ENCODE measurements at places on chromosomes 7 and 10. TPM values are rescaled to one million over a fixed set of nuclear protein-coding genes. Genes with fewer than 3 reads are reported as not detected.

The GALNT17 gene
- total RNA-seq: 65.6 TPM

The FEZF1 gene
- total RNA-seq: 2.3 TPM

The PDGFA gene
- 32.2 TPM for total RNA-seq

The COL28A1 gene
- total RNA-seq: 0.31 TPM

The TMEM196 gene
- total RNA-seq: not detected

The PLAU gene
- 13.3 TPM for total RNA-seq

The CHN2 gene
- 7.5 TPM for total RNA-seq

GRCh38 chr10:96448021-96448457 lies 65.7 kb downstream of the TLL2 start:
- no peak overlapping the region for H3K4me3 ChIP-seq
- H3K27me3 ChIP-seq: no peaks in the 10 kb centered on the region
- peaks cover 43% of the 10 kb centered on the region for H3K4me1 ChIP-seq
- H3K27ac ChIP-seq: no peak overlapping the region
- no peaks in the 10 kb centered on the region for H3K36me3 ChIP-seq
- DNase-seq: no peak

- H3K36me3 ChIP-seq: no peaks in the 10 kb centered on the region
- no peaks in the 10 kb centered on the region for H3K27me3 ChIP-seq
- no peak overlapping the region for H3K27ac ChIP-seq
- H3K4me1 ChIP-seq: no peaks in the 10 kb centered on the region
- DNase-seq: no peak
Observed at GRCh38 chr10:58813573-58813972, 300.9 kb downstream of the BICC1 start.

- H3K27ac ChIP-seq: no peak overlapping the region
- no peak overlapping the region for H3K4me3 ChIP-seq
- no peaks in the 10 kb centered on the region for H3K4me1 ChIP-seq
Observed at GRCh38 chr10:131571865-131572264, 260.3 kb upstream of the TCERG1L start.

DNA sequence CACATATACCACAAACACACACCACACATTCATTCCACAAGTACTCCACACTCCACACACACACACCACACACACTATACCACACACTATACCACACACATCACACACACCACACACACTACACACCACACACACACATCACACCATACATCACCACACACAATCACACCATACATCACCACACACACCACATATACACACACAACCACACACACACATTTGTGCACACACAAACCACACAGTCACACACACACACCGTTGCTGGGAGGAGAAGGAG lies 112.8 kb downstream of the PTPN20 start:
- H3K4me3 ChIP-seq: no peak overlapping the region
- no peaks in the 10 kb centered on the region for H3K4me1 ChIP-seq
- H3K27me3 ChIP-seq: no peaks in the 10 kb centered on the region
- DNase-seq: no peak

GRCh38 chr7:135409845-135410542 lies 99.9 kb downstream of the CNOT4 start:
- H3K27me3 ChIP-seq: no peaks in the 10 kb centered on the region
- H3K4me1 ChIP-seq: no peaks in the 10 kb centered on the region
- H3K27ac ChIP-seq: no peak overlapping the region
- no peak overlapping the region for H3K4me3 ChIP-seq

DNA sequence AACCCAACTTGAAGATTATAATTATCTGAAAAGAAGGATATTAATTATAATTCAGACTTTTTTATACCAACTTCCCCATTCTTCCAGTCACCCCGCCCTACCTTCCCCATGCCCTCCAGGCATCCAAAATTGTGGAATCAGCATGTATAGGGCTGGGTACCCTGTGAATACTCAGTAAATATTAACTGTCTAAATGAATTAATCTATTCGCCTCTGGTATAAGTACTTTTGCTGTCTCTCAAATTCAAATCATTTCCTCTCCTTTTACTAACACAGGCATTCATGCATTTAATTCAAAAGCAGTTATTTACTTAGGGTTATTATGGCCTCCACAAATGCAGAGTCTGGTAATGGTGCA lies 26.5 kb upstream of the GOT1 start:
- no peaks in the 10 kb centered on the region for H3K27me3 ChIP-seq
- H3K27ac ChIP-seq: no peak overlapping the region
- H3K4me3 ChIP-seq: no peak overlapping the region
- H3K4me1 ChIP-seq: peaks cover 4% of the 10 kb centered on the region
- DNase-seq: no peak
- H3K36me3 ChIP-seq: no peaks in the 10 kb centered on the region

GRCh38 chr10:76977046-76977445 lies 660.6 kb downstream of the KCNMA1 start:
- H3K4me1 ChIP-seq: no peaks in the 10 kb centered on the region
- H3K4me3 ChIP-seq: no peak overlapping the region
- DNase-seq: no peak
- no peaks in the 10 kb centered on the region for H3K27me3 ChIP-seq
- no peaks in the 10 kb centered on the region for H3K36me3 ChIP-seq

- no peak overlapping the region for H3K4me3 ChIP-seq
- peak; percentile 67 for DNase-seq
- H3K27ac ChIP-seq: 0 out of 2 replicates have a peak overlapping the region, but pooled peaks have one; percentile 46
- no peaks in the 10 kb centered on the region for H3K27me3 ChIP-seq
- H3K36me3 ChIP-seq: peaks cover 32% of the 10 kb centered on the region
- no peaks in the 10 kb centered on the region for H3K4me1 ChIP-seq
Observed at GRCh38 chr10:121497513-121498470, 100.5 kb downstream of the FGFR2 start.

DNA sequence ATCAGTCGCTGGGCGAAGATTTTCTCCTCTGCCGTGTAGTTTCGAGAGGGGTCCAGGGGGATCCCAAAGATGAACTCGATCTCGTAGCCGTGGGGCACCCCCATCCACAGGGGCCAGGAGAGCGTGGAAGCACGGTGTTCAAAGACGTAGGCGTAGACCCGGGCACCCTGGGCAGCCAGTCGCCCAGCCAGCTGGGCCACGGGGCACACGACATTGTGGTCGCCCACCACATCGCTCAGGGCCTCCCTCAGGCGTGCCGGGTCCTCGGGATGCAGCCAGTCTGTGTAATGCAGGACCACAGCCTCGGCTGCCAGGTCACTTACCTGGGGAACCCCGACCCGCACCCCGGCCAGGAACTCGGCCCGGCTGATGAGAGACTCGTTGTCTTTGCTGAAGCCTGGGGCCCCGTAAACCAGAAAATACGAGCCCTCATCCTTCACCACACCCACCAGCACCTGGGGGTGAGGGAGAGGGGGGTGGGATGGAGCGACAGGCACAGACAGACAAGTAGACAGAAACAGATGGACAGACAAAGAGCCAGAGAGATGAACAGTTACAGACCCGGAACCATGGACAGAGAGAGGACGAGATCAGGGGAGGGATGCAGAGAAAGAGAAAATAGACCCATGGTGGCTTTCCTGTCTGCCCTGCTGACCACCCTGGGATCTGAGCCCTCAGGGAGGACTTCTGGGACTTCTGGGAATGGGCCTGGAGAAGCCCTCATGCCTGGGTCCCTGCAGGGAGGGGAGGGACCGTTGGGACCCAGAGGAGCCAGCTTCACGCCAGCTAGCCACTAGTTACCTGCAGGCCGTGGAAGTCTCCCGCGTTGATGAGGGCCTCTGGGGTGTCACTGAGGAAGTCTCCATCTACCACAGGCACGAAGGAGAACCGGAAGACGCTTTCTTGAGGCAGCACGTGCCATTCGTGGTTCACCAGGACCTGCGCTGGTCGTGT lies 3.0 kb downstream of the ACHE start:
- no peak overlapping the region for H3K4me3 ChIP-seq
- peaks cover 18% of the 10 kb centered on the region for H3K4me1 ChIP-seq
- no peak overlapping the region for H3K27ac ChIP-seq
- H3K27me3 ChIP-seq: peaks cover 34% of the 10 kb centered on the region

DNA sequence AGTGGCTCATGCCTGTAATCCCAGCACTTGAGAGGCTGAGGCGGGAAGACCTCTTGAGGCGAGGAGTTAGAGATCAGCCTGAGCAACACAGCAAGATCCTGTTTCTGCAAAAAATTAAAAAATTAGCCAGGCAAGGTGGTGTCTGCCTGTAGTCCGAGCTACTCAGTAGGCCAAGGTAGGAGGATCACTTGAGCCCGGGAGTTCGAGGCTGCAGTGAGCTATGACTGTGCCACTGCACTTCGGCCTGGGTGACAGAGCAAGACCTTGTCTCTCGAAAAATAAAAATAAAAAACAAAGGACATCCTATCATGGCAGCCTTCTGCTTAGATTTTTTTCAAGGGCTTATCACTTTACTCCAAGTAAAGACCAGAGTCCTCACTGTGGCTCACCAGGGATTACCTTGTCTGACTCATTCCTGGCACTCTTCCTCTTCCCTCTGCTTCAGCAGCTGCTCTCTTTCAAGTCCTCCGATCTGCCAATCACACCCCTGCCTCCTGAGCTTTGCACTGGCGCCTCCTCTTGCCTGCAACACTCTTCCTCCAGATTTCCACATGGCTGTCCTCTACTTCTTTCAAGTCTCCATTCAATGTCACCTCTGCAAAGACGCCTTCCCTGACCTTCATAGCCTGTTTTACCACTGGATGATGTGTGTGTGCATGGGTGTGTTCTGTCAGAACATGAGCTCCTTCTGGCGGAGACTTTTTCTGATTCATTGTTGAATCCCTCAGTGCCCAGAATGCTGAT lies 7.7 kb downstream of the PRTFDC1 start:
- no peaks in the 10 kb centered on the region for H3K4me1 ChIP-seq
- H3K4me3 ChIP-seq: no peak overlapping the region
- H3K36me3 ChIP-seq: no peaks in the 10 kb centered on the region
- DNase-seq: no peak
